ENCODE measurements at places on chromosomes 7 and 10. TPM values are rescaled to one million over a fixed set of nuclear protein-coding genes. Genes with fewer than 3 reads are reported as not detected.

The TMEM184A gene
- not detected for total RNA-seq

The ACSM6 gene
- not detected for total RNA-seq

The NUDT13 gene
- 1.4 TPM for total RNA-seq

The DKK1 gene
- total RNA-seq, result 21.4 TPM

The TSPAN15 gene
- 255 TPM for total RNA-seq

The CACNB2 gene
- total RNA-seq, result not detected

The GNAT3 gene
- total RNA-seq, result not detected

The ADAM12 gene
- total RNA-seq, result 0.63 TPM
